NCI-H1436 treated with DMSO at 0.1 percent for 48 hours (cell line): ENCODE measurements at places on chromosomes 12 and 14.
A peak's percentile ranks its signal among the peaks of the same experiment; 100 is the strongest.

- DNase-seq, result no peak
Measured at GRCh38 chr14:99252940-99253868, 18.8 kb downstream of the BCL11B start.

GRCh38 chr12:29771786-29772185 is 12.0 kb downstream of the TMTC1 start:
- no peak for DNase-seq

DNA sequence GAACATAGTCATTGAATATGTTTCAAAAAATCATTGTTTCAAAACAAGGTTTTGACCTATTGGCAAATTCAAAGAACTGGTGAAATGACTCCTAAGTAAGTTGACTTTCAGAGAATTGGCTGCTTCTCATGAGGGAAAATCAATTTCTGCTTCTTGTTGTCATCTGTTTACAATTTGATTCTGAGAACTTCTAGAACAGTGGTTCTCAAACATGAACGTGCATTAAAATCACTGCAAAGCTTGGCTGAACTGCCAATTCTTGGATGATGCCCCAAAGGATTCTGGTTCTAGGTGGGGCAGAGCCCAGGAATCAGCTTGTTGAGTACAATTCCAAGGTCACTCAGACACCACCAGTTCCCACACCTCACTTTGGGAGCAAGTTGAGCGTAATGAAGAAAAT is 83.9 kb downstream of the ZFP36L1 start:
- no peak for DNase-seq

GRCh38 chr14:25929881-25930615 is 667.8 kb downstream of the NOVA1 start:
- DNase-seq, result no peak

DNA sequence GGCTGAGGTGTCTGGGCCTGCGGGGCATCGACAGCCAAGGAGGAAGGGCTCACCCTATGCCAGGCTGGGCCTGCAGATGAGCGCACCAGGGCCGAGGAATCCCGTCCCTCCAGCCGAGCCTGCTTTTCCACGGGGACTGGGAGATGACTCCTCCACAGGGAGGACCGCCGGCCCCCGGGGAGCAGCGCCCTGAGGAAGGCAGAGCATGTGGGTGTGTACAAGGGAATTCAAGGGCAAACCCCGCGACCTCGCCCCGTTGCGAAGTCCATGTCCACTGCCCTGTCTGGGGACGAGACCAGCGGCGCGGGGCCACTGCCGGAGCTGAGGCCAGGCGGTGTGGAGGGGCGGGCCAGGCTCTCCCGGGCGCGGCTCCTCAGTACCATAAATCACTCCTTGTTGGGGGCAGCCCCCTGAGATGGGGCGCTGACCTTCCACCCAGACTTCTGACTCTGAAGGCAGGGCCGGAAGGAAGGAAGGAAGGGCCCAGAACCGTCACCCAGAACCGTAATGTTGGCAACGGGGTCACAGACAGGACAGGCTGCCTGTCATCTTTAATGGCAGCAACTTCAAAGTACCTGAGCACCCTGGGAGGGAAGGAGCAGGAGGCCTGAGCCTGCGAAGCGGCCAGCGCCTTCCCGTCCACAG is 52.5 kb downstream of the RNF34 start:
- DNase-seq, result no peak

GRCh38 chr12:97561619-97562290 is 99.2 kb downstream of the RMST start:
- DNase-seq, result no peak

- no peak for DNase-seq
Measured at GRCh38 chr12:50728841-50729240, 35.1 kb upstream of the ATF1 start.

DNA sequence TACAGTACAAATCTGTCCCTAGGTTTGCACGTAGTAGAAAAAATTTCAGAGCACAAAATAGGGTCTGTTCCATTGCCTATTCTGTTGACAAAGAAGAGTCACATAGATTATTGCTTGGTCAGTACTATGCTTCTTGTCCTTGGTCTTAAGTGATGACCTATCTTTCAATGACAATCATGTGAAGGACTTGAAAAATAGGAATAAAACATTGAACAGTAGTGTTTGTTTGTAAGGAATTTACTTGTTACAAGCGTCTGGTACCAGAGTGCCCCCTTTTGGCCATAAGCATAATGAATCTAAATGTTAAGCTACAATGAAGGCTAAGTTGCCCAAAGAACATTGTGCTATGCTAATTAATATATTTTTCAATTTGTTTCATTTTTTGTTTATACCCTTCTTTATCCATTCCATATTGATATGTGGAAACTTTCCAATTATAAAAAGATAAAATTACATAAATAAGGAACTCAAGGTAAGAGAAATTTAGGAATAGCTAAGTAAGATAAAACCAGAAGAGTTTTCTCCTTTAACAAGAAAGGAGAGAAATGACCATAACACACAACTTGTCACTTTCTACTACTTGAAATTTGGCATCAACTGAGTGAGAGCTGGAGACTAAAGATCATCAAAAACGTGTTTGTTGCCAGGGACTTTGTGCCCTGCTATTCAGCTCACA is 204.7 kb downstream of the EPS8 start:
- no peak for DNase-seq

- no peak for DNase-seq
Measured at GRCh38 chr12:109744026-109744425, 30.4 kb downstream of the FAM222A start.

GRCh38 chr14:105292826-105293711 is 7.7 kb downstream of the BRF1 start:
- no peak for DNase-seq

DNA sequence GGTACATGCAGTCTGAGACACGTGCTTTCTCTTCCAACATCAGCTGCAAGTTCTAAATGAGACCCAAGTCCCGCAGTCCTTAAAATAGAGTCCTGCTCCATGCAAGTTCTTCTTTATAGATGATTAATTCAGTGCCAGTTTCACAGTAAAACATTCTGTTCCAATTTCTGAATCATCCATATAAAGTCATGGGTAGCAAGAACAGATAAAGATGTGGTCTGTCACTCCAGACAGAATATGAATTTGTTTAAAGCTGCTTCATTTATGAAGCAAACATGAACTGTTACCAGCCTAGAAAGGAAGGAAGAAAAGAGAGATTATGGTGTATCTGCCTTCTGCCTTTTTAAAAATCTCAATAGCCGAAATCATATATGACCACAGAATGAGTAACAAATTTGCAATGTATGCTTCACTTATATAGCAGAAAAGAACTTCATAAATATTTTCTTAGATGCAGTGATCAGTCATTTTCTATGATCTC is 83.3 kb downstream of the KITLG start:
- DNase-seq, result no peak

DNA sequence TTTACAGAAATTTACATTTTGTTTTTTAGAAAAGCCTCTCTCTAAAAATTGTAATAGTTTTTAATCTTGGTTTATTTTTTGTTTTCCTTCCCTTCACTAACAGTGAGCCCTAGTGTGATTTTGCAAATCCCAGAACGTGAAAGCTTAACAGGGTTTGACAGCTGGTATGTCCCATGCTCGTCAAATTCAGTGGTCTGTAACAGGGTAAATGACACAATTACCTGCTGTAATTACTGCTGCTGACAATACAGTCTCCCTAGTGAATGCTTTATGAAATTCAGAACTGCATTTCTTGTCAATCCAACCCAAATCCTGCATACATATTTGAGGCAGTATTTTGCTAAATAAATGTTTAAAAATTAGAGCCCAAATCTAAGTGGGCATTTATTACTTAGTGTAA is 249.2 kb downstream of the NELL2 start:
- peak; percentile 21 for DNase-seq

DNA sequence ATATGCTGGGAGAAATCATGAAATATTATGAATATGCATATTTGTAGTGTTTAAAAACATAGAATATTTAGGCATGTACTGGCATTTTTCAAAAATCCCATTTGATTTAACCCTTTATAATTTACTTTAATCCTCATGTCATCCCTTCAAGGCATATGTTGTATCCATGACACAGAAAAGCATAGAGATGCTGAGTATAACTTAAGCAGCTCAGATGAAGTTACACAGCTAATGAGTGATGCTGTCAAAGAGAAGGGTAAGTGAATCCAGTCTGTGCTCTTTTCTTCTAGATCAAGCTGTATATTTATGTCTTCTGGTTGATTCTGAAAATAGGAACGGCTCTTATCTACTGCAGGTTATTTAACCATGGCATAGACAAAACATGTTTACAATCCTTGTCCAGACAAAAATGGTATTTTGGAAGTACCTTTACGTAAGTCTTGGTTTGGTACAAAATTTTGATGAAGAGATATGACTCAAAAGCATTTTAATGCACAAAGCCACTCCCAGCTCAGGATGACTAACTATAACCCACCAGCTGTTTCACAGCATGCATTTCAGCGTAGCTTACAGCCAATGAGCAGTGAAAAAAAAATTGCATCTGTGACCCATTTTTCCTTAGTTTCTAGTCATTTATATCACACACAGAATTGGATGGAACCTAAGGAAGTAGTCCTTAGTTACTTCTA is 201.7 kb downstream of the STXBP6 start:
- DNase-seq, result no peak
